ENCODE measurements at places on chromosomes 6 and 20.
A peak's percentile ranks its signal among the peaks of the same experiment; 100 is the strongest.

DNA sequence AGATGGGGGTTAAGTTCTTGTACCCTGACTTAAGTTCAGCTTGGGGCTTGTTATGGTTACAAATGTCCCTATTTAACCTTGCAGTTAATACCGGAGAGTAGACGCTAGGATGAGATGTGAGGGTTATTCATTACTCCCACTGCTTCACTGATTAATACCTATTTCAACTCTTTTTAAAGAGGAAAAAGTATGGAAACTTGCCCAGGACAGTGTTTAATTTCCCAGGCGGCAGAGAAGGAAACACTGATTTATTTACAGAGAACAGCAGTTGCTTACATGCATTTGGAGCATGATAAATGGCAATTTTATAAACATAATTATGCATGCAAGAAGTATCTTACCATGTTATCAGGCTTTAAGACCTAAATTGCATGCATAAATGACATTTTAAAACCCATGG, 137.7 kb downstream of the RCAN2 start:
- DNase-seq, result no peak

GRCh38 chr6:136051140-136051775, 198.9 kb downstream of the MTFR2 start:
- no peak for DNase-seq

DNA sequence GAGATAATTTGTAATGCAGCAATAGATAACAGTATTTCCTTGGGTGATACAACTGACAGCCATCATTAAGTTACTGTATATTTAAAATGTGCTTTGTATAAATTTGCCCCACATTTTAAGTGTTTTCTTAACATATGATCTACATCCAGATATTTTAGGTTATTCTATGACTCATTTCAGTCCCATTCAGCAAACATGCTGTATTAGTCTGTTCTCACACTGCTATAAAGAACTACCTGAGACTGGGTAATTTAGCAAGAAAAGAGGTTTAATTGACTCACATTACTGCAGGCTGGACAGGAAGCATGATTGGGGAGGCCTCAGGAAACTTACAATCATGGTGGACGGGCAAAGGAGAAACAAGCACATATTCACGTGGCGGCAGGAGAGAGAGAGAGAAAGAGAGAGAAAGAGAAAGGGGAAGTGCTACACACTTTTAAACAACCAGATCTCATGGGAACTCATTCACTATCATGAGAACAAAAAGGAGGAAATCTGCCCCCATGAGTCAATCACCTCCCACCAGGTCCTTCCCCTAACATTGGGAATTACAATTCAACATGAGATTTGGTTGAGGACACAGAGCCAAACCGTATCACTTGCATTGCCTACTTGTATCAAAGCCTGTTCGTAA, 9.6 kb upstream of the CHD6 start:
- DNase-seq, result no peak

- no peak for DNase-seq
These were observed 24.8 kb upstream of the SPDEF start for GRCh38 chr6:34580707-34581560.

DNA sequence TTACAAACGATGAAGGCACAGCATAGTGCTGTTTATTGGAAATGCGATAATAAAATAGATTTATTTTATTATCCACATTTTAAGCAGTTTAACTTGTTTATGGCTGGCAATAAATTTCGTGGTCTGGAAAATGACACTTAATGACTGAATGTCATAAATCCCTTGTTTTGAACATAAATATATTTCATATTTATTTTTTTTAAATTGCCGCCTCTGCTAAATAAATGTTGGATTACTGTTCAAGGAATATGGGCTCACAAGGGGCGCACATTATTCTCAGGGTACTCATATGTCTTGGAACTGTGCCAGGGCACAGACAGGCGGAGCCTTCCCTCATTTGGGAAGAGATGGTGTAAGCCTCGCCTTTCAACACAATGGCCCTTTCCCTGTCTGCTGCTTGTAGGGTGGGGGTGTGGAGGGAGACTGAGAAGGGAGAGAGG, 134.3 kb downstream of the PXDC1 start:
- DNase-seq, result no peak

- no peak for DNase-seq
These were observed 125.0 kb upstream of the LAMP5 start for GRCh38 chr20:9389346-9389745.

DNA sequence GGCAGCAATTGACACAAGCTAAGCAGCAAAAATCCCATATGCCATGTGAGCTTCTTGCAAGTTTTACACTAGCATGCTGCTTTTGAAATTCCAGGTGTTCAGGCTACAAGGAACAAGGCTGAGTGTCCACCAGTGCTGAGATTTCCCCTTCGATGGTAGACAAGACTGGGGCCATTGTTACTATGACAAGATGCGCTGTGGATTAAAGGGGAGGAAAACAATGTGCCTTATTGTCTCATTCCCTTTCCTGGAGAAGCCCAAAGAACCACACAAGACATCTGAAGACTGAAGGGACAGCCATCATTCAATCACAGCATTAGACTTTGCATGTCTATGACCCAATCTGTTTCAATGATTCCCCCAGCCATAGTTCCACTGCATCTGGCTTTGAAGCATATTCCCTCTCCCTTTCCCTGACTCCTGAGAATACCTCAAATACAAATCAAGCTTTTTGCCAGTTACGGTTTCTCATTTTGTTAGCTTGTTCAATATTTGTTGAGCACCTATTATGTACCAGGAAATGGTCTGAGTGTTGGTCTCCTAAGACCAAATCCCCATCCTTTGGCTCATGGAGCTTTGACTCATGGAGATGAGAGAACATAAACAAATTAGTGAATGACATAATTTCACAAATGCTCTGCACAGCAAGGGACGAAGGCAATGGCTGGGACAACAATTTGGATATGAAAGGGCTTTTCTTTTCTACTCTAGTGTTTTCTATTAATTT, 23.4 kb upstream of the SCGN start:
- DNase-seq, result no peak

DNA sequence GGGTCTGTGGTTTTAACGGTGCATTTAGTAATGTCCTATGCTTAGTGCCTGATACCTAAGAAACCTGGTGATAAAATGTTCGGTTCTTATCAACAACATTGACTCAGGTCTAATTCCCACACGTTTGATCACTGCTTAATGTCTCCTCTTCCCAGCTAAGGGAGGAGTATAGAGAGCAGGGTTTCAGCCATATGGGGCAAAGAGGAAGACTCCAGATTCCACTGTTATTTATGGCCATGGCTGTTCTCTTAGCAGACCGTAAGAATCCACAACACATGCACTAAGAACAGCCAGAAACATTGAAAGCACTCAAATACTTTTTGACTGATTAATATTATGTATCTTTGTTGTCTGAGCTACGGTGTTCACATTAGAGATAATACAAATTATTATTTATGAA, 112.1 kb downstream of the BCAS1 start:
- no peak for DNase-seq

DNA sequence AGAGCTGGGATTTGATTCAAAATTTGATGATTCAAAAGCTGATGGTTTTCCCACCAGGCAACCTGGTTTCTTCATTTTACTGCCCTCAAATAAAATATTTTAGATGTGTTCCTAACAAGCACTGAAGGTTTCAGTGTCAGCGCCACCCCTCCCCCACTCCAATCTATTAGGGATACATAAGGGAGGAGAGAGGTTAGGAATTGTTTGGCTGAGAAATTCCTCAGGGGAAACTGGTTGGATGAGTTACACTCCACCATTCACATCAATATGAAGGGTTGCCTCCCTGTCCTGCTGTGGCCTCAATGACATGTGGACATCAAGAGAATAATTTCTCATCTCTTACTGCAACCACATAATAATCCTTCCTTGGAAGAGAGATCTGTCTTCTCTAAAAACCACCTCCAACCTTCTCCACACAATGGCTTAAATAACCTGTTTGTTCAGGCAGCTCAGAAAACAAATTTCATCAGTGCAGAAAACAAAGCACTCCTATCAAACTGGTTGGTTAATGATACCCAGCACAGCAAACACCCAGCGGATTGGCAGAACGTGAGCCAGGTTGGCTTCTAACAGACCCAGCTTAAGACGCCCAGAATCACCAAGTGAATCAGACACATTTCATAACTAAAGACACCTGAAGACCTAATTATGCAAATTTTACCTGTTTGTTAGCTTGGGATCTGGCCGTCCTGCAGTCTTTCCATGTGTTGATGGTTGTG, 136.0 kb upstream of the SGK1 start:
- no peak for DNase-seq

GRCh38 chr6:69796073-69796641, 653 bp downstream of the LMBRD1 start:
- DNase-seq, result no peak

DNA sequence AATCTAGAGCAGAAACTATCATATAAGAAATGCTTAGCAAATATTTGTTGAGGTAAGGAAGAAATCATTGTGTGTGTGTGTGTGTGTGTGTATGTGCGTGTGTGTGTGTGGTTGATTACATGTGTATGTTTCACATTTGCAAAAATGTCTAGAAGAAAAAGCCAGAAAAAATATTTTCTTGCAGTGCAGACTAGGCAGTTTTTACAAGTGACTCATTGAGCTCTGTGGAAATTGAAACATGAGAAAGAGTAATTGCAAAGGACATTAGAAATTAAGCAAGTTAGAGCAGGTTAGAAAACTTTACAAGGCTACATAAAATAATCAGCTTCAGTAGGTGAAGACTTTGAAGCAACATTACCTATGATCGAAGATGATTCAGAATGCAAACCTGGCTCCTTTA, 669.0 kb upstream of the EYS start:
- DNase-seq, result no peak

DNA sequence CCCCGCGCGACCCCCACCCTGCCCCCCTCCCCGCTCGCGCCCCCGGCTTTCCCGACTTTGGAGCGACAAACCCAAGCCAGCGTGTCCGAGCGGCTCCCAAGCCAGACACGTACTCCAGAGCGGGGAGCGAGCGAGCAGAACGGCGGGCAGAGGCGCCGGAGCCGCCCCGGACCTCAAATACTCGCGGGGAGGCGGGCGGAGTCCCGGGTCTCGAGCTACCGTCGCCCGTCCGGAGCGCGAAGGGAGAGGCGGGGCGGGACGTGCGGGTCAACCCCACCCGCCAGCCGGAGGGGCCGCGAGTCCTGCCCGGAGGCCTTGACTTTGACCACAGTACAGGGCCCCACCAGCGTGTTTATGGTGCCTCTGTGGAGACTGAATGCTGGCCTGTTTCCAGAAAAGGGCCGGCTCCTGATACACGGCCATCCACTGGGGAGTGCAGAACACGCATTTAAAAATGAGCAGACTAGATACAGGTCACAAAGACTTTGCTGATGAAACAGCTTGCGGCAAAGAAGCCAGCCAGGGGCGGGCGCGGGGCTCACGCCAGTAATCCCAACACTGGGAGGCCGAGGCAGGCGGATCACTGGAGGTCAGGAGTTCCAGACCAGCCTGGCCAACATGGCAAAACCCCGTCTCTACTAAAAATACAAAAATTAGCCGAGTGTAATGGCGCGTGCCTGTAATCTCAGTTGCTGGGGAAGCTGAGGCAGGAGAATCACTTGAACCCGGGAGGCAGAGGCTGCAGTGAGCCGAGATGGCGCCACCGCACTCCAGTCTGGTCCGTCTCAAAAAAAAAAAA, at the start of gene SERPINB6:
Gene SERPINB6 (minus strand): TSS at position 148 of the 799 bp plus-strand sequence. CDS start 12,235 bp downstream, outside the sequence.
- peak; percentile 16 for DNase-seq

- no peak for DNase-seq
These were observed 245.2 kb downstream of the ADGRB3 start for GRCh38 chr6:68880050-68880813.

DNA sequence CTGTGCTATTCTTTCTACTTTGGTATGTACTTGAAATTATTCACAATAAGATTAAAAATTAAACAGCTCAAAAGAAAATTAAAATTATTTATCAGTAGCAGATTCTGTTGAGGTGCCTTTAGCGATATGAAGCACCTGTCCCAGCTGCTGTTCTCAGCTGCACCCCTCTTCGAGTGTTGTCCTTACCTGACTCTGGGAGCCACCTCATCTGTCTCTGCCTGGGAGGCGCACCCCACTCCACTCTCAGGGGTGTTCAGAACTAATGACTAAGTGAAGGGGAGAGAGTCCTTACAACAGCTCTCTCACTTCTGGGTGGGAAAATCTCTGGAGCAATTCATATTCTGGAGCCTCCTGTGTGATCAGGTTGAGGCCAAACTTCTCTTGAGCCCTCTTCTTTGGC, 745.7 kb downstream of the RFPL4B start:
- no peak for DNase-seq

GRCh38 chr20:46368902-46369268, 37.5 kb downstream of the ELMO2 start:
- no peak for DNase-seq

DNA sequence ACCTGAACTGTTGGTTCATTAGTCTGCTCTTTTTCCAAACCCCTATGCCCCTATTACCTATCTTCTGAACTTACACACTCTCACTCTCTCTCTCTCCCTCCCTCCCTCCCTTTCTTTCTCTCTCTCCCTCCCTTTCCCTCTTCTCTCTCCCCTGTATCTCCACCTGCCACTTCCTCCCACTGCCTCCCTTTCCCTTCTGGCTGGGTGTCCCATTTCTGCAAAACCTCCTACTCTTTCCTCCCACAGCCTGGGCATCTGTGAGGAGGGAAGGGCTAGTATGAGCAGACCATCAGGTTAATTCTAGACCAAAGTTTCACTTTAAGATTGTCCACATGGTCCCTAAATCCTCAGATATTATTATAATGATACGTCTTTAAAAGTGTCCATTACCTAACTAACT, 95.1 kb downstream of the TMEM200A start:
- DNase-seq, result no peak

DNA sequence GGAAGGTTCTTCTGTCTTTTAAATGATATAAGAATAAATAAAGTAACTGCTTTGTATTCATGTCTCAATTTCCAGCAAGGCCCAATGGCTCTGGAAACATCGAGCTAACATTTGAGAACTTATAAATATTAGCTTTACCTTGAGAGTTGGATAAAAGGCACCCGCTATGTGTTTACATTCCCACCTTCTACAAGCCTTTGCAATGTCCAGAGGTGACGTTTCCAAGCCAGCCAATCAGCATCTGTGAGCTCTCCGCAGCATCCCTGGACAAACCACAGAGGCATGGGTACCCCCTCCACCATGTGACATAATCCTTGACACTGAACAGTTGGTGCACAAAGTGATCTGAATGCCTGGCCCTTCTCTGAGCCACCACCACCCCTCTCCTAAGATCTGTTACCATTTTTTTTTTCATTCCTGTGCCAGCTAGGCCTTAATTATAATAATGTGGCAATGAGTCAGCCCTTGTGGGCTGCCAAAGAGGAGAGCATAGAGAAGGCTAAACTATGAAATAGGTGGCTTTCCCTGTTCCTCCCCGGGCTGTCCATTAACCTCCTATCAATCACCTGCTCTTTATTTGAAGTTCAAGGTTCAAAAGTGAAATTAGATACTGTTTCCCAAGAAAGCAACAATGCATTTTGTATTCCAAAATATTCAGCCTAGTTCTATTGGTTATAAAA, 4.1 kb downstream of the CBLN4 start:
- DNase-seq, result no peak

DNA sequence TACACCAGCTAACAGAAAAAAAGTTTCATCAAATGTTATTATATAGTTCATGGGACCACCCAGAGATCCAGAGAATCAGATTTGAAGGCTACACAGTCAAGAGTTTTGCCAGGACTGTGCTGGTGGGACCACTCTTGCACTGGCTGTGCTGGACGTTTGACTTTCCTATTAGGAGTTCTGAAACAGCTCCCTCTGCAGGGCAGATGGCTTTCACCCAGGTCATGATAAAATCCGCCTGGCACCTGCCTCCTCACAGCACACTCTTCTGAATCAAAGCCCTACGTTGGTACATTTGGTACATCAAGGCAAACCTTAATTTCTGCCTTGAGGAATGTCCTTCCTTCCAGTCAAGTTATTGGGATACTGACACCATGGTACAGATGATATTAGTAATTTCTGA, 302.1 kb downstream of the ZNF217 start:
- no peak for DNase-seq

Data from stimulated activated CD4-positive, alpha-beta T cell treated with anti-CD3 and anti-CD28 coated beads, Interleukin-15, amount 100 ng/mL, for 1 hour (primary cell).